Hepatocyte (in vitro differentiated cells): ENCODE measurements at places on chromosomes 1 and 21. TPM values are rescaled to one million over a fixed set of nuclear protein-coding genes. Genes with fewer than 3 reads are reported as not detected.

Gene NUP210L
- polyA plus RNA-seq: not detected in 2 replicates

DNA sequence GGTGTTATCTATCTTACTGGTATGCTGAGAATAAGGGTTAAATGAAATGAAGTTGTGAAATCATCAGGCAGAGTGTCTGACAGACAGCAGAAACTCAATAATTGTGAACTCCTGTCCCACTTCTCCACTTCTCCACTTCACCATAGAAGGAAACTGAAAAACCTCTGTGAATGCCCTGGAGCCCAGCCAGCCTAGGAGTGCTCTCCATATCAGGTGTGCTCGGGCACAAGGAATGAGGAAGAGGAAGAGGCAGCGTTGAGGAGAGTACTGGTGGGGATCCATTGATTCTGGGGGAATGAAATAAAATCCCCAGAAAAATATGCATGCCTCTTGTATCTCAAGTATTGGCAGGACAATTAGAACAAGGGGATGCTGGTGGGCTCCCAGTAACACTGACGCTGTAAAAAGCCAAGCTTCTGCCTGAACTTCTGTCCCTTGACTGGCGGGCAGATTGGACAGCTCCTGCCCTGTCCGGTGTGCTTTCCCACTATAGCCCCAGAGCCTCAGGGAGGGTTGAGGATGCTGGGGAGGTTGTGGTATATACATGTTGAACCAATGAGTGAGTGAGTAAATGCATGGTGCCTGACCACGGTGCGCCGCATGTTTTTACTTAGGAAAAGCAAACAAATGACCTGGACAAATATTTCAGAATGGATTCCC is 47.7 kb downstream of the NMNAT2 start:
- no peak overlapping the region for H3K27ac ChIP-seq
- H3K4me1 ChIP-seq: no peaks in the 10 kb centered on the region
- H3K27me3 ChIP-seq: no peaks in the 10 kb centered on the region
- DNase-seq: no peak

DNA sequence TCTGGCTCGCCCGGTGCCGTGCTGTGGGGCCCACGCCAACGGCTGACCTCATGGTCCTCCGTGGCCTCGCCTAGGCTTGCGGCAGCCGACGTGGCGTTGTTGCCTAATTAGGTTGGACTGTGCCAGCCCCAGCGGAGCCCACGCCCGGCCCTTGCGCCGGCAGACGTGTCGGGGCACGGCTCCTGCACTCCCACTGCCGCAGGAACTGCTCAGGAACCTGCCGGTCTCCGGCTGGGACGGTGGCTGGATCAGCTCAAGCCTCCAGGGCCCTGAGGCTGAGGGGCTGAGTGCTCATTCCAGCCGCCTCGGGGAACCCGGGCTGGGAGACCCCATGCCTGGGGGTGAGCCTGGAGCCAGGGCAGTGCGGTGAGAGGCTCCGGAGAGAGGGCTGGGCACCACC is 16.1 kb upstream of the PEX10 start:
- no peaks in the 10 kb centered on the region for H3K4me1 ChIP-seq
- H3K27ac ChIP-seq: no peak overlapping the region
- DNase-seq: no peak
- no peak overlapping the region for H3K4me3 ChIP-seq

- H3K4me3 ChIP-seq: no peak overlapping the region
- no peaks in the 10 kb centered on the region for H3K27me3 ChIP-seq
- no peak overlapping the region for H3K27ac ChIP-seq
- peaks cover 15% of the 10 kb centered on the region for H3K4me1 ChIP-seq
- no peaks in the 10 kb centered on the region for H3K36me3 ChIP-seq
- DNase-seq: no peak
Observed at GRCh38 chr1:34828611-34829010, 30.9 kb downstream of the SMIM12 start.

Gene FBXO2
- 339 and 349 TPM in 2 replicates for polyA plus RNA-seq

DNA sequence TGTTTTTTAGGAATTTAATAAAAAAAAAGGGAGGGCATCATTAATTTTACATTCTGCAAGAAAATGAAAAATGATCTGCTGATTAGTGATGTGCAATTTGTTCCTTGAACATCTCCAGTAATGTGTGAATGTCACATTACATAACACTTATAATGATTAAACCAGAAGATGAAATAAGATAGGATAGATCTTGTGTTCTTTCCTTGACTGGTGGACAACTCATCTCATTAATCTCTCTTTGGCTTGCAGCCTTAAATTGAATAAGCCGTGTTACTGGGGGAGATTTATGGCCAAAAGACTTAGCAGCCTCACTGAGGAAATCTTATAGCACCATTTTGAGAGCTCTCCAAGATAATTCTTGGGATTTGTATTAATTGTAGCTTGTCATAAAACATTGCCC is 217.2 kb downstream of the ST6GALNAC3 start:
- no peaks in the 10 kb centered on the region for H3K4me1 ChIP-seq
- H3K36me3 ChIP-seq: no peaks in the 10 kb centered on the region
- H3K27ac ChIP-seq: no peak overlapping the region
- H3K27me3 ChIP-seq: no peaks in the 10 kb centered on the region

GRCh38 chr1:54347955-54348699 is 58.1 kb downstream of the SSBP3 start:
- no peak overlapping the region for H3K4me3 ChIP-seq
- no peaks in the 10 kb centered on the region for H3K36me3 ChIP-seq
- DNase-seq: peak; percentile 79
- H3K27ac ChIP-seq: peak overlapping the region; percentile 82
- no peaks in the 10 kb centered on the region for H3K27me3 ChIP-seq
